ENCODE measurements at places on chromosomes 7 and 10. TPM values are rescaled to one million over a fixed set of nuclear protein-coding genes. Genes with fewer than 3 reads are reported as not detected.

Gene OR2A1
- total RNA-seq: not detected

Gene PON2
- 55.7 TPM for total RNA-seq

Gene PKD2L1
- total RNA-seq: 0.44 TPM

Gene EGFR
- 12.8 TPM for total RNA-seq

Gene IKZF1
- total RNA-seq: 1.1 TPM

Gene NPY
- not detected for total RNA-seq

Gene MYL7
- total RNA-seq: 7.6 TPM

Measured in glutamatergic neuron (in vitro differentiated cells).